ENCODE measurements at places on chromosomes 11 and 22.
A peak's percentile ranks its signal among the peaks of the same experiment; 100 is the strongest.

DNA sequence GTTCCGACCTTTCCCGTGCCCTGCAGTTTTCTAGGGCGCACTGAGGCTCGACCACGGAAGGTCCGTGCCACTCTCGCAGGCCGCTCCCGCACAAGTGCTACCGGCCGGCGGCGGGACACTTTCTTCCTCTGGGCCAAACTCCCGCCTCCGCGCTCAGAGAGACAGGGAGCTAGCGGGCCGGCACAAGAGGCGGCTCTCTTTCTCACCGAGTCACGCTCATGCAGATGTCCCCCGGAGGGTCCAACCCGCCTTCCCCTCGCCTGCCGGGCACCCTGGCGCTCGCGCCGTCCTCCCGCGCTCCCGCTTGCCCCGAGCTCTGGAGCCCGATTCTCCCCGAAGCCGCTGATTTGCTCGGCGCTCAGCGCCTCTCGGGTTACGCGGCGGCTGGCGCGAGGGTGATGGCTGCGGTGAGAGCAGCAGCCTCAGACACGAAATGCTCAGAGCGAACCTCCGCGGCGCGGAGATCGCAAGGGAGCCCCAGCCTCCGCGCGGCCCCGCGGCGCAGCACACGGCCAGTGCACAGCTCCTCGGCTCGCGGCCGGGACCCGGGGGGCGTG, 1.0 kb downstream of the LMO1 start:
- DNase-seq = peak; percentile 37

GRCh38 chr11:28144808-28145207, 36.6 kb downstream of the METTL15 start:
- DNase-seq = peak; percentile 4

DNA sequence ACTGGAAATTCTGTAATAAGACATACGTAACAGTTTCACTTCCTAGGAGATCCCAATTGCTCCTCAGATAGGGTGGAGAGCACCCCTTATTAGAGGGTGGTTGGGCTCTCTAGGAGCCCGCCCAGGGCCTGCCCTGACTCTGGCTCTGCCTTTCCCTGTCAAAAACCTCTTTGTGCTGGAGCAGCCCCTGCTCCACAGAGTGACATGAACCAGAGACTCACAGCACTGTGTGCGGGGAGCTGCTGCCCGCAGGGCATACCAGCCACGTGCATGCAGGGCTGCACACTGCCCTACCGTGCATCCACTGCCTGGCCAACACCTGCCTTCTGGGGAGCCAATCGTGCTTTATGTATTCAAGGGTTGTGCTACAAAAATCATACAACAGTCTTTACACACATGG, 24.3 kb downstream of the KCNQ1OT1 start:
- no peak for DNase-seq

- peak; percentile 32 for DNase-seq
Observed at GRCh38 chr22:37753746-37754145, 54.0 kb upstream of the GCAT start.

DNA sequence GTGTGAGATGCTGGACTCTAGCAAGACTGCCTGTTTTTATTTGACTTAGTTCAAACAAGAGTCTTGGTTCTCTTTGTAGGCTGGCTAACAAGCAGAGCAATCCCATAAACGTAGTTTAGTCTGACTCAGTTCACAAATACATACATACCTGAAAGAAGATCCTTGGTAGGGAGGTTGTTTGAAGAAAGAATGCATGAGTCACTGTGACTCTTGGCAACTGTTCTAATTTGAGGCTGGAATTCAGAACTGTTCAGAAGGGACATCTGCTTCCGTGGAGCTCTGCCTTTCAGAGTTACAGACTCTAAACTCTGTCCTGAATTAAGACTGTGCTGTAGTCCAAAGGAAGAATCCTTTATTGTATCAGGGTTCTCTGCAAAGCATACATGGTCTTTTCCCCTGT, 32.2 kb downstream of the C2CD3 start:
- DNase-seq = peak; percentile 95

- DNase-seq = peak; percentile 65
Observed at GRCh38 chr11:2089536-2090165, 49.5 kb downstream of the IGF2 start.

- no peak for DNase-seq
Observed at GRCh38 chr11:43035086-43035485, 276.7 kb upstream of the API5 start.

DNA sequence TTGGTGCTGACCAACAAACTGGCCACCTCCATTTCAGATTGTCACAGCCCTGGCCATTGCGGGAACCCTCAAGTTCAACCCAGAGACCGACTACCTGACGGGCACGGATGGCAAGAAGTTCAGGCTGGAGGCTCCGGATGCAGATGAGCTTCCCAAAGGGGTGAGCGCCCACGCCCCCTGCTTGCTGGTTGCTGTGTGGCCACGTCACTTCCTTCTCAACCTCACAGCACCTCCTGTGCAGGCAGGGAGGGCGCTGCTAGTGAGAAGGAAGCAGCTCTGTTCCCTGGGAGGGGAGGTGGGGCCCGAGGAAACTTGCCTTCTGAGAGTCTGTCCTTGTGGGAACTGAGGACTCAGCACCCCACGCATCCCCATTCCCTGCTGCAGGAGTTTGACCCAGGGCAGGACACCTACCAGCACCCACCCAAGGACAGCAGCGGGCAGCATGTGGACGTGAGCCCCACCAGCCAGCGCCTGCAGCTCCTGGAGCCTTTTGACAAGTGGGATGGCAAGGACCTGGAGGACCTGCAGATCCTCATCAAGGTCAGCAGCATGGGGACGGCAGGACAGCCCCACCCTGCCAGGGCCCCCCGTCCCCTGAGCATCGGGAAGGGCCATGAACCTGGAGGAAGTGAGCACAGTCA, 19.3 kb downstream of the POLR3H start:
- DNase-seq = no peak

GRCh38 chr11:76799066-76799804, 16.1 kb downstream of the TSKU start:
- peak; percentile 77 for DNase-seq

GRCh38 chr11:126561327-126561893, 205.9 kb downstream of the ST3GAL4 start:
- peak; percentile 69 for DNase-seq

DNA sequence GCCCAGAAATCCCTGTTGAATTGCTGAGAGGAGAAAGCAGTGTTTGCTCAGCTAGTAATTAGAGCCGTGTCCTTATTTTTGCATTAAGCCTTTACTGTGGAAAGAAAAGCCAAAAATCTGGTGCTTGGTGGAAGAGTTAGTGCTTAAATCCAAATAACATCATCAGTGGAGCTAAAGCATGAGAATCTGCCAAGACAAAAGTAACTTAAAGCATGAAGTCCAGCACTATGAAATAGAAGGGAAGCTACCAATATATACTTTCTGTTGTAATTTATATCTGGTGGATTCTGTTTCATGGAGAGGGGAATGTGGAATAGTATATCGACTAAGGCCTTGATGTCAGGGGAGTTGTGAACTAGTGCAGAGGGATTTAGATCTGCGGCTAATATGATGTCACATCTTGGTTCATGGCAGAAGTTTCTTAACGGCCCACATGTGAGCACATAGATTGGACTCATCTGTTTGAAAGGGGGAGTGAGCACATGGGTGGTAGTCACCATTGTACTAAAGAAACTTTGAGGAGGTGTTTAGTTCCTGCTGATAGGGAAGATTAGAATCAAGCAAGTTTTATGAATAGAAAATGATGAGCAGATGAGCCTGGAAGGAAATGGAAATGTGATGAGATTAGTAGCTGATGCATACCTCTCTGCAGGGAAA, 224.4 kb upstream of the MTNR1B start:
- DNase-seq = no peak

DNA sequence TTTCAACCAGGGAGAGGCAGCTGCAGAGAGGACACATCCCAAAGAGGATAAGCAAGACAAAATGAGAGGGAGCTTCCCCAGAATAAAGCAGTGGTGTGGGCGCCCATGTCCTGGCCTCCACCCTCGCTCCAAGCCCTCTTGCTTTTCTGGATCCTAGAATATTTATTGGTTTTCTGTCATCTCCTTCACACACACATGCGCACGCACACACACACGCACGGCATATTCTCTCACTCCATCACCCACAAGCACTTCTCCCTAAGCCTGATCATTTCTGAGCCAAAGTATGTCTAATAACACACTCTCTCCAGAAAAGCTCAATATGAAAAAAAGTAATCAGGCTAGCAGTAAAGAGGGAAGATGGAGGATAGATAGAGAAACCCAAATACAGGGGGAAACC, 7.6 kb downstream of the IGSF9B start:
- no peak for DNase-seq

- DNase-seq = no peak
Observed at GRCh38 chr11:71329165-71329510, 76.8 kb upstream of the SHANK2 start.

DNA sequence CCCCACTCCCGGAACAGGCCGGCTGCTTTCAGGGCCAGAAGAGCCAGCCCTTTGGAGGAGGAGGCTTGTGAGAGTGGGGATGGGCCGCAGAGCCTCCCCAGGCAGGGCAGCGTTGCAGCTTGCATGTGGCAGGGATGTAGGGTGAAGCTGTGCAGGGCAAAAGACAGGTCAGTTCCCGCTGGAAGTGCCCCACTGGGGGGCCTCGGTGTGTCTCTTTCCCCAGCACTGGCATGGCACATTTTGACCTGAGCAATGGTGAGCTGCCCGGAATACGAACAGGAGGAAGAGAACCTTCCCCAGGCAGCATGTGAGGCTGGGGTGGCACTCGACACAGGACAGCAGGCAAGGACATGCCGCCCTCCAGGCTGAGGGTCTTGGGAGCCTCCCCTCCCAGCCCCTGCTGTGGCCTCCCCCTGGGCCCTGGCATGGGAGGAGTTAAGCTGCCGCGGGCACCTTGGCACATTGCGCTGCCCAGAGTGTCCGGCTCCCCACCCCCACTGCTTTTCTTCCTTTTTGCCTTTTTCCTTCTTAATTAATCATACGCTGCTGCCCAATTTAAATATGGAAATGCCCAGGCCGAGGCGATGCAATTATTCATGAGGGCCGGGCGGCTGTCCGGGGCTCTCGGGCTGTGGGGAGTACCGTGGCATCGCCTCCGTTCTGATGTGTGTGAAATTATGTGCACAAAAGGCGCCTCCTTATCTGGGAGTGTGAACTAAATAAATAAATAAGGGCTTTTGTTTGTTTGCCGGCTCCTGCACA, 76.0 kb upstream of the WNT7B start:
- peak; percentile 66 for DNase-seq

- no peak for DNase-seq
Observed at GRCh38 chr22:43852573-43853327, 9.6 kb downstream of the SULT4A1 start.

GRCh38 chr22:31192513-31192912, 19.6 kb upstream of the LIMK2 start:
- peak; percentile 69 for DNase-seq

DNA sequence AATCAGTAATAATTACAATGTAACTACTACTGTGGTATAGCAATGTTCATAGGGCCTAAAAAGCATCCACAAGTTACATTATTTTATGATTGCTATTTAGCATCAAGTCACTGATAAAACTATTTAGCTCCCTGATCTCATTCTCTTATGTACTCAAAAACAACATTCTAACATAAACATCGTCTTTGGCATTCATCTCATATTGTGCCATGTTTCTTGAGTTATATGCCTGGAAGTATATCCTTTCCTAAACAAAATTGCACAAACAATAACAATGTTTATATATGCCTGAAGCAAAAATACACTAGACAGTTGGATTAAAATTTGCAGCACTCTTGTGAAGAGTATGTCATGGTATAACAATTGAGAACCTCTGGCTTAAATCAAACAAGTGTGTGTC, 34.1 kb downstream of the HORMAD2 start:
- no peak for DNase-seq

DNA sequence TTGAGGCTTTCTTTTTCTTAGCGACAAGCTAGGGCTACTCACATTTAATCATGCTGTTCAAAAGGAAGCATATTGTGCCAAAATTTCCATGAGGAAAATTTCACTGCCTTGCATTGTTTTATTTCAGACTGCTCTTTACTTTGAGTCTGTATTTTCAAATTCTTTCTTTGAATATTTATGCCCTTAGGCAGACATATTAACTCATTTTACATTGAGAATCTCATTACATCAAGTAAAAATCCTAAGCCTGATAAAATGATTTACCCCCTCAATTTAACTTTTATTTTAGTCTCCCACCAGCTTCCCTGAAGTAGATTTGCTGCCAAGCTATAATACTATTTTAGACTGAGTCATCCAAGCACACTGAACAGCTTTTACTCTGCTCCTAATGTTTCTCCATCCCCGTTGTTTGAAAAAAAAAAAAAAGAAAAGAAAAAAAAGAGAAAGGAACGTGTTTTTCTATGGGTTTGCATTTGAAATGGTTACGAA, 189.3 kb upstream of the MTMR2 start:
- no peak for DNase-seq

DNA sequence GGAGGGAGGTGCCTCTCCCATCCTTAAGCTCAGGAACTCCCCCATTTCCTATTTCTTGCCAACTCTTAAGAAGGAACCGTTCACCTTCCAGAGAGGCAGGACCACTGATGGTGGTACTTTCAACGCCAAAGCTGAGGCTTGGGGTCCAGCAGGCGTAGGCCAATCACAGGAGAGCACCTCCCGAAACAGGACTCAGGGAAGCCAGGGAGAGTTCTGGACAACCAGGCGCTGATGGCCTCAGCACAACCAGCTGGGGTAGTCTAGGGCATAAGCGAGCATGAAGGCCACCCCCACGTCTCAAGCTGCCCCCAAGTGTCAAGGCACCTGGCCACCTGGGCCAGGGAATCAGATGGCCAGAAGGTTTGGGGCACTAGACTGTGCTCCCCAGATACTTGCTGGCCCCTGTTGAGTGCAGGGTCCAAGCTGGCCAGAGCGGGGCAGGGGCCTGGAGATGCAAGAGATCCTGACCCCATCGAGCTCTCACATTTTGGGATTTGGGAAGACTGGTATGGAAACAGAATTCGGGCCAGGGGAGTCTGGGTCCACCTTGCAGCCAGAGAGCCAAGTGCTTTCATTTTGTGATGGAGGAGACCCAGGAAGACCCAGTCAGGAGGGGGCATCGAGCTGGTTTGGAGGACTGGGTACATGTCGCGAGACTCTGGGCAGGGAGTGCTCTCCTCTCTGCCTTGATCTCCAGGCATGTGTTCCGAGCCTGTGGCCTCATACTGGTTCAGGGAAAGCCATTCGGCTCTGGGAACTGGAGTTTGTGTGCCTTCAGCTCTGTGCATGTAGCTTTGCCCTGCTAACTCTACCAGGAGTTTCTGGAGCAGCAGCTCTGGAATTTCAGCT, 926 bp downstream of the CD6 start:
- no peak for DNase-seq

- no peak for DNase-seq
Observed at GRCh38 chr11:71139516-71140205, 112.7 kb downstream of the SHANK2 start.

- peak; percentile 53 for DNase-seq
Observed at GRCh38 chr22:17339095-17339693, 30.1 kb upstream of the CECR2 start.

GRCh38 chr11:78533399-78533798, 41.3 kb downstream of the NARS2 start:
- no peak for DNase-seq

Data from MCF 10A (cell line).